ENCODE measurements at places on chromosomes 11 and 22.

GRCh38 chr11:1938343-1939005, 8.7 kb upstream of the MRPL23 start:
- H3K4me3 ChIP-seq: no peak overlapping the region
- no peaks in the 10 kb centered on the region for H3K36me3 ChIP-seq
- H3K4me1 ChIP-seq: peaks cover 21% of the 10 kb centered on the region
- no peak for DNase-seq

DNA sequence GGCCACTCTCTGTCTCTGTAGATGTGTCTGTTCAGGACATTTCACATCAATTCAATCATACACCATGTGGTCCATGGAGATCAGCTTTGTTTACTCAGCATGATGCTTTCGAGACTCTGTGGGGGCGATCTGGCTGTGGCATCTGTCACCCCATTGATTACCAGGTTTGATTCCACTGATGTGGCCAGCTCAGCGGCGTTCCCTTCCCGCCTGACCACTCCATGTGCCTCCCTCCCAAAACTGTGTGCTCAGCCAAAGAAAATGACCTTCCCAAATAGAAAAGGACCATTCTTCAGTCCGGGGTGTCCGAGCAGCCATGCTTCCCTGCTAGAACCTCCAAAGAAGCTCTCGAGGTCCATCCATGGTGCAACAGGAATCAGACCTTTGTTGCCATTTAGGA, 89.1 kb downstream of the BRD1 start:
- no peak for DNase-seq
- H3K36me3 ChIP-seq: no peaks in the 10 kb centered on the region
- no peaks in the 10 kb centered on the region for H3K27me3 ChIP-seq
- H3K4me1 ChIP-seq: peaks cover 12% of the 10 kb centered on the region
- H3K4me3 ChIP-seq: no peak overlapping the region

GRCh38 chr11:125228993-125229392, 64.4 kb downstream of the PKNOX2 start:
- no peak for DNase-seq
- no peak overlapping the region for H3K27ac ChIP-seq
- no peak overlapping the region for H3K4me3 ChIP-seq
- no peaks in the 10 kb centered on the region for H3K27me3 ChIP-seq
- H3K36me3 ChIP-seq: no peaks in the 10 kb centered on the region

- H3K27me3 ChIP-seq: no peaks in the 10 kb centered on the region
- H3K4me3 ChIP-seq: no peak overlapping the region
- no peaks in the 10 kb centered on the region for H3K4me1 ChIP-seq
- DNase-seq: no peak
- H3K36me3 ChIP-seq: no peaks in the 10 kb centered on the region
Measured at GRCh38 chr11:123168955-123169484, 26.0 kb downstream of the CLMP start.

- peak overlapping the region; percentile 36 for H3K27ac ChIP-seq
- H3K27me3 ChIP-seq: no peaks in the 10 kb centered on the region
- DNase-seq: no peak
- peak overlapping the region; percentile 46 for H3K4me3 ChIP-seq
- H3K36me3 ChIP-seq: no peaks in the 10 kb centered on the region
- peaks cover 15% of the 10 kb centered on the region for H3K4me1 ChIP-seq
Measured at GRCh38 chr11:126415669-126416420, 60.4 kb downstream of the ST3GAL4 start.

- H3K27ac ChIP-seq: no peak overlapping the region
- H3K4me3 ChIP-seq: no peak overlapping the region
- DNase-seq: no peak
Measured at GRCh38 chr11:16942342-16942741, 71.9 kb downstream of the PLEKHA7 start.

GRCh38 chr11:27214713-27215112, 148.3 kb downstream of the CCDC34 start:
- H3K36me3 ChIP-seq: no peaks in the 10 kb centered on the region
- no peak overlapping the region for H3K27ac ChIP-seq
- no peak overlapping the region for H3K4me3 ChIP-seq
- no peaks in the 10 kb centered on the region for H3K27me3 ChIP-seq
- DNase-seq: no peak

- no peaks in the 10 kb centered on the region for H3K27me3 ChIP-seq
- peaks cover 13% of the 10 kb centered on the region for H3K4me1 ChIP-seq
- peak overlapping the region; percentile 83 for H3K27ac ChIP-seq
- peak overlapping the region; percentile 69 for H3K4me3 ChIP-seq
- no peak for DNase-seq
Measured at GRCh38 chr11:125111001-125111342, 454 bp downstream of the TMEM218 start.

DNA sequence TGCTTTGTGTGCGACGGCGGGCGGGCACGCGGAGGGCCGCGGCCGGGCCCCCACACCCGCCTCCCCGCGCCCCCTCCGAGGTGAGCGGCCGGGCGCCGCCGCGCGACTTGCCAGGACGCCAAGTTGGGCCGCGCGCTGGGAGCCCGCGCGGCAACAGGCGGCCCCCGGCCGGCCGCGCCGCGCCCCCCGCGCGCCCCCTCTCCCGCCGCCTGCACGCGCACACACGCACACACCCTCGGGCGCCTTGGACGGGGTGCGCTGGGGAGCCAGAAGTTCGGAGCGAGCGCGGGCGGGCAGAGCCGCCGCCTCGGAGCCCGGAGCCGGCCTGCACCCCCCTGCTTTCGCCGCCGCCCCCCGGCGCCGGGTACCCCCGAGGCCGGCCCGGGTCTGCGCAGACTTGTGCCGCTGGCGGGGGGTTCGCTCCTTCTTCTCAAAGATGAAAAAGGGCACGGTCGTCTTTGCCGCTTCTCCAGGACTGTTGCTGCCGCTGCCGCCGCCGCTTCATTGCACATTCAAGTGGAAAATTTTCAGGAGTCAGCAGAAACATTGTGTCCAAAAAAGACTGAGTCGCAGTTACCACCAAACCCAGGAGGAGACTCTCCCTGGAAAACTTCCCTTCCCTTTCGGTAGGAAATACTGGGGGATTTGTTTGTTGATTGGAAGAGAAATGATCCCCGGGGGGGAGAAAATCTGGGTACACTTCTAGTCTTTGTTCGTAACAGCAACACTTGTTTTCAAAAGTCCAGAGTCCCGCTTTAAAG, 895 bp downstream of the TEAD1 start:
- peaks cover 75% of the 10 kb centered on the region for H3K27me3 ChIP-seq
- H3K27ac ChIP-seq: peak overlapping the region; percentile 55
- peaks cover 3% of the 10 kb centered on the region for H3K4me1 ChIP-seq
- peak overlapping the region; percentile 61 for H3K4me3 ChIP-seq

DNA sequence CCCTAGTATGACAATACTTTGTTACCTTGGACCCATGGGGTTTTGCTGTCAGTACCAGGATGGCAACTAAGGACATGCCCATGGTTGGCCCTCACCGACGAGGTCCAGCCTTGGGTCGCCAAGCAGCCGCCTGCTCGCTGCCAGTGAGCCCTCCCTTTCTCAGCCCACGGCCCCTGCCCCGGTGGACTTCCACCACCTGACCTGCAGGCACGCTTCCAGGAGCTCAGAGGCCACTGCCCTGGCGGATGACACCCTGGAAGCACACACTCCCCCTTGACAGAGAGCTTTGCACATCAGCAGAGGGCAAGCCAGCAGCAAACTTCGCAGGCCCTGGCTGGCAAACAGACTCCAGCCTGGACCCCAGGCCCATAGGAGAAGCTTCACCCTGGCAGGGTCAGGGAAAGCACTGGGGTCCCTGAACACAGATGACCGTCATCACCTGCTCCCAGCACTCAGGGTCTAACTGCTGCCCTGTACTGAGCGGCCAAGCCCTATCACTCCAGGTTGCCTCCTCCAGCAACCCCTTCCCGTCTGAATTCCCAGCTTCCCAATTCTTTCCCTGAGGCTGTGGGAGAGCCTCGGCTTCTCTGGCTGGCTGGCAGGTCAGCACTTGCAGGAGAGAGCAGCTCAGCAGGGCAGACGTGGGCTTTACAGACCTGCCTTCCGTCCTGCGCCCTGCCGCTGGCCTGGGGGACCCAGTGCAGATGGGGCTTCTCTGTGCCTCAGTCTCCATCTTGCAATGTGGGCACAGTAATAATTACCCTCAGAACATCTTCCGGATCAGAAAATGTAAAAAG, 2.7 kb upstream of the PPARA start:
- peaks cover under 1% of the 10 kb centered on the region for H3K36me3 ChIP-seq
- H3K4me3 ChIP-seq: no peak overlapping the region
- peaks cover 67% of the 10 kb centered on the region for H3K27me3 ChIP-seq
- H3K27ac ChIP-seq: no peak overlapping the region
- peaks cover 14% of the 10 kb centered on the region for H3K4me1 ChIP-seq

GRCh38 chr11:113249491-113249763, 65.0 kb upstream of the TTC12 start:
- H3K36me3 ChIP-seq: no peaks in the 10 kb centered on the region
- no peaks in the 10 kb centered on the region for H3K4me1 ChIP-seq
- DNase-seq: no peak
- H3K27ac ChIP-seq: no peak overlapping the region
- H3K4me3 ChIP-seq: no peak overlapping the region
- H3K27me3 ChIP-seq: peaks cover 2% of the 10 kb centered on the region
